ENCODE measurements at places on chromosomes 3 and 15.

DNA sequence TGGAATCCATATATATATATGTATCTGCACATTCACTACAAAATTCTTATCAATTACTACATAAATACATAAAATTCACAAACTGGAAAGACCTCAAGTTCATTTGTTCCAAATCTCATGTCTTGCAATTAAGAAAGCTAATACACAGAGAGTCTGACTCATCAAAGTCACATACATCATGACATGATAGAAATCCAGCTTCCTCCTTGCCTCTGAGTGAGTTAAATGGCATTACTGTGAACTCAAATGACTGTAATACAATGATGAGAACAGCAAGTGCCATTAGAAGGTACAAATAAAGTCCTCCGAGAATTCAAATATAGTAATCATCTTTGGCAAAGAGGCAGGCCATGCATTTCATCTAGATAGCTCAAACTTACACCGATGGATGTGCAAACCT lies 55.1 kb upstream of the AGTR1 start:
- no peak for DNase-seq

- DNase-seq = no peak
Observed at GRCh38 chr3:52792961-52793695, 1.5 kb upstream of the ITIH3 start.

- no peak for DNase-seq
Observed at GRCh38 chr3:31425401-31425800, 107.3 kb upstream of the STT3B start.

- DNase-seq = no peak
Observed at GRCh38 chr3:184096811-184097383, at the start of gene HTR3E. Gene HTR3E (plus strand): TSS chr3:184097064. CDS start chr3:184097530, 466 bp downstream.

DNA sequence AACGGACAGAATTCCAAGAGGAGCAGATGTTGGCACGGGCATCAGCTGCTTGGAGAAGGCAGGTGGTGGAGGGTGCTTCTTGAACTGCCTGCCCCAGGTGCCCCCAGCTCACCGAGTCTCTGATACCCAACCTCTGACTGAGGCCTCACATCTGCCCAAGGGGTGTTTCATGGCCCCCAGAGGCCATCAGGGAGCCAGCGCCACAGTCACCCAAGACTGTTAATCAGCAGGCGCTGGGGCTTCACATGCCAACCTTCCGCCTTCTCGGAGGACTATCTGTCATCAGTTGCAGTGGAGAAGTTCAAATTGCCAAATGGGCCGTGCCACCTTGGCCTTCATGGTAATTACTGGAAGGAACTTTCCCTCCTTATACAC lies 61.9 kb upstream of the SLC6A1 start:
- no peak for DNase-seq

- no peak for DNase-seq
Observed at GRCh38 chr3:139546772-139547171, 7.2 kb upstream of the RBP1 start.

- no peak for DNase-seq
Observed at GRCh38 chr15:68667800-68668625, 89.2 kb downstream of the CORO2B start.

GRCh38 chr15:89848970-89849292 lies 34.3 kb upstream of the ANPEP start:
- DNase-seq = no peak

- no peak for DNase-seq
Observed at GRCh38 chr3:190323246-190323626, 990 bp upstream of the CLDN1 start.

DNA sequence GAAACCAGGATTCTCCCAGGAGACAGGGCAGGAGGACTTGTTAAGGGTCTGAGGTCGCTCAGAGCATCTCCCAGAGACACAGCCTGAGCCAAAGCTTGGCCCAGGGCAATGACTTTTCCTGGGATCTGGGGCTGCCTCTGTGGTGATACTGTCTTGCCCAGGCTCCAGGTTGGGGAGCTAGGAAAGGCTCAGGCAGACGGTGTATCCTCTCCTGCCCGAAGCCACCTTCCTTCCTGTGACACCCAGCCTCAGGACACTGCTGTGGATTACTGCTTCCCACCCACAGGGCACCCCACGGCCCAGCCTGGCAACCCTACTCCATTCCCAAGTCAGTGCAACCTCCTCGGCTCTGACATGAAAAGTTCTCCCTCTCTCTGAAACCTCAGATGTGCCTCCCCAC lies 31.9 kb downstream of the SCN5A start:
- no peak for DNase-seq

DNA sequence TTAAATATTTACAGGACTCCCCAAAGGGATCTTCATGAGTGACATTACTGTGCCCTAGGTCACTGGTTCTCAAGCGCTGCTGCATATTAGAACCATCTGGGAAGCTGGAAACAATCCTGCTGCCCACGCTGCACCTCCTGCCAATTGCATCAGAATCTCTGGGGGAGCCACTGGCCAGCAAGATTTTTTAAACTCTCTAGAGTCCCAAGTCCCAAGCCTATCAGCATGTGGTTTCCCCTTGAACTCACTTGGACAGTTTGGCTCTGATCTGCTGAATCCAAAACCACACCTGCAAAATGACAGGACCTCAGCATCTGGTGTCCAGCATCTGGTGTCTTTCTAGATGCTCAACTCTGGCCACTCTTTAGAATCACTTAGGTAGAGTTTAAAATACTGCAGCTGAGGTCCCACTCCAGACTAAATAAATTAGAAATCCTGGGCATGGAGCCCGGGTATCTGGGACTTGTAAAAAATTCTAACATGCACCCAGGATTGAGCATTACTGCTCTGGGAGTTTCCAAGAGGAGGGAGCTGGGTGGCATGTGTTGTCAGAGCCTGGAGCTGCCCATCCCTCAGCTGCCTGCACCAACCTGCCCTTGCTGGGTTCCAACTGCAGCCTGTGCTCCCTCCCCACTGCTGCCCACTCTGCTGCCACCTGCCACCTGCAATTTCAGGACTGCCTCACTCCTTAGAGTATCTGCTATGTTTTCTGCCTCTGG lies 311.3 kb downstream of the SLC9A9 start:
- no peak for DNase-seq

DNA sequence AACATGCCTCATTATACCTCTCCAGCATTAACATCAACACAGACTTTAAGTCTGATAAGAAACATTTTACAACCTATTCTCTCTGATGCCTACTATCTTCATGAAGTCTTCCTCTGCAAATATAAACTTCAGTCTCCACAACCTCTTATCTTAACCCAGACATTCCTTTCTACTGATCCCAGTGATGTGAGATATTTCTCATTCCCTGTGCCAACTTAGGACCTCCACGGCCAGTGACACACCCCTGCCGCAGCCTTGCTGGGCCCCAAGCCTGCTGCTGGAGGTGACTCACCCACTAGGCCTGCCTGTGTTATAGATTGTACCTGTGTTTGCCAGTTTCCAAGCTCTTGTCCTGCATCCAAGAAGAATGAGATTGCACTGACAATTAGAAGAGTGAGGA lies 734.5 kb upstream of the CADM2 start:
- peak; percentile 2 for DNase-seq

GRCh38 chr15:88637841-88638625 lies 783 bp upstream of the ISG20 start:
- DNase-seq = no peak

- DNase-seq = no peak
Observed at GRCh38 chr3:190562866-190563510, 49.1 kb downstream of the IL1RAP start.

GRCh38 chr3:27208961-27209616 lies 160.1 kb downstream of the NEK10 start:
- no peak for DNase-seq

- DNase-seq = no peak
Observed at GRCh38 chr3:126300001-126300760, 57.0 kb downstream of the KLF15 start.

DNA sequence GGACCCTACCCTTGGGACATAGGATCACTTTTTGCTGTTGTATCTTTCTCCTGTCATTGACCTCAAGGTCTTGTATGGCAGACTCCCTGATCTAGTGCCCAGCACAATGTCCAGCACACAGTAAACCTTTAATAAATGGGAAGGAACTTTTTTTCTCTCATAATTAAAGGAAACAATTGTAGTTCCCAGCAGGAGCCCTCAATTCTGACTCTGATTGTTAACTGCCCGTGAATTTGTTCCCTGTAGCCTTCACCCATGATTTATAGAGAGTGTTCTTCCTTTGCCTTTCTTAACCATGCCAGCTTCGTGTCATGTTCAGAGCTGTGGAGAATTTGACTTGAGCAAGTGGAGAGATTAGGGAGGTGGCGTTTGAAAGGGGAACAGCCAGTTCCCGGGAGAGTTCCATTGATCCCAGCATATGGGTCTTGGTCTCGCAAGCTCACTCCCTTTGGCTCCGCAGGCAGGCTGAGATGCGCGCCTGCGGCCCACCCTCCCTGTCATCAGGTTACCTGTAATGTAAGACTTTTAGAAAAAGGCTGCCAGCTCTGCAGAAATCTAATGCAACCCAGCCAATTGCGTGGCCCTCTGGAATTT lies 182.6 kb downstream of the TP63 start:
- no peak for DNase-seq

GRCh38 chr15:79314811-79315210 lies 3.9 kb downstream of the TMED3 start:
- no peak for DNase-seq

DNA sequence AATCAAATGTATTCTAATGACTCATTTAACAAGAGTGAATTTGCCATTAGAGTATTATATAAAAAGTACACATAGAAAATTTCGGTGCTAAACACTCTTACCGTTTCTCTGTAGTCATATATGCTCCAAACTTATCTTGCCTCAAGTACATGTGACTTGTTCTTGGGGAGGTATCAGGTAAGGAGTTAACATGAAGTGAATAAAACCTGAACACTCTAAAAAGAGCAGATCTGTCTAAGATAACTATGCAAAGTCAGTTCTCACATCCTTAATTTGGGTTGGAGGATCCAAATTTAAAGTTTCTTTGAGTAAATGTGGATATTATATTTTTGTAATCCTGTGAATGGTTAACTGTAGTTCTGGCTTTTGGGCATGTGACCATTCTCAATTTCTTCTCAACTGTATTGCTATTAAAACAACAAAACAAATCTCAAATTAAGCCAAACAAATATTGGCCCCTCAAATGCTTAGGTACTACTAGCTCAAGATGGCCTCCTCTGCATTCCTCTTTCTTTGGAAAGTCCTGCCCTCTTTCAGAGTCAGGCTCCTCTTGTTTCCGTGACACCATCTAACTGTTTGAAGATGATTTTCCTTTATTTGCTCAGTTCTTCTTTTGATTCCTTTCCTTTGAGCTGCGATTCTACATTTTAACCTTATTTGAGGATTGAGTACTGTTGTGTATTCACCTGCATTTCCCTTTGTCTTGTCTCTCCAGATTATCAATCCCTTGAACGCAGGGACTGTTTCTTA lies 4.2 kb downstream of the EDEM1 start:
- no peak for DNase-seq

GRCh38 chr15:37931321-37931720 lies 3.1 kb upstream of the TMCO5A start:
- no peak for DNase-seq

DNA sequence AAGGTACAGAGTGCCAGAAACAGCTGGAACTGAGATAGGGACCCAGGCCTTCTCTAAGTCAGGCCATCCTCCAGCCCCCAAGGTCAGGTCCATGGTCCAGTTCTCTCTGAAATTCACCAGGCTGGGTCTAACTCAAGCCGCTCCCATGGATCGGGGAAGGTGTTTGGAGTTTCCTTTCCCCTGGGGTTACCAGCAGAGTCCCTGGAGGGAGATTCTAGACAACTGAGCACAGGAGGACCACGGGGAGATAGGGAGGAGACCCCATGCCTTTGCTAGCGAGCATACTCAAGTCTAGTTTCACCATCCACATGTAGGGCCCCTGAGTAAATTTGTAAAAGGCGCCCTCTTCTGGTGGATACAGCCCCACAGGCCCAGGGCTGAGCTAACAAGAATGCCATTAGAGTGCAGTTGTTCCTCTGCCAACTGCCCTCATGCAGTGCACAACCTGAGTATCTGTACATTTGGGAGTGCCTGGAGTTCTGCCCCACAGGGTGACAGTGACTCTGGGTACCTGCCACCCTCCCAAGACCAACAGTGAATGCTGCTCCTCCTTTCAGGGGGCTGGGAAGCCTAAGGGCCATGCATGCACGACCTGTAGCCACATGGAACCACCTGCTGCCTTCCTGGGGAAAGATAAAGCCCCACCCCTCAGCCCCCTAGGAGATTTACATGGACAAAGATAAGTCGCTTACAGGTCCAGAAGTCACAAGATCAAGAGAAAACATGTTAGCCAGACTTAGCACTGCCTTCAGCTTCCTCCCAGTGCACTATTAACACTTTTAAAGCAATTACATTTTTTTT lies 89.0 kb downstream of the IQSEC1 start:
- no peak for DNase-seq

DNA sequence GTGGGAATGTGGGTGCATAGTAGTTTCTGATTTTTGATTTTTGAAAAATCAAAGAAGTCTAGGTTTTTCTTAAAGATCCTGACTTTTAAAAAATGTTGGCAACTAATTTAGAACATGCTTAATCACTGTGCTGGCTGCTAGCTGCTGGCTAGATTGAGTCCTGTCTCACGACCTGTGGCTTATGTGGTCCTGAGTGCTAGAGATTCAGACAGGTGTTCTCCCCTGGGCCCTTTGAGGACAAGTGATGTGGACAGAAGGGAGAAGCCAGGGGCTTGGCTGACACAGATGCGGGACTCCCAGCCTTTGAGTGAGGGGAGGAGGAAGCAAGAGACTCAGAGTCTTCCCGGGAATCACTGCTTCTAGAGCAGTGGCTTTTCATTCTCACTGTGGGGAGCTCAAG lies 47.5 kb downstream of the CORO2B start:
- no peak for DNase-seq

DNA sequence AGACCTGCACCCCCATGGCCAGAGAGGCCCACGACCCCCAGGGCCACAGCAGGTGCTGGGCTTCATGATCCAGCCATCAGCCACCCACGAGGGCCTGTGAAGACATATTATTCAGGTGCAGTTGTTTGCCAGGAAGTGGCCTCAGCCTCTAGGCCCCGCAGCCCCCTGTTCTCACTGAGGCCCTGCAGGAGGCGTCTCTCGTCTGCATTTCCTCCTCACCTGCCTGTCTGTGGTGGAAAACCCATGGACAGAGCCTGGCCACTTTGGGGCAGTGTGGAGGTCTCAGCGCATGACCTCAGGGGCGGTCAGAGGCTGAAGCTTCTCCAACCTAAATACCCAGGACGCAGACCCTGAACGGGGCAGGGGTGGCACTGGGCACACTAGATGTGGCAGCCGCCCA lies 18.6 kb downstream of the UROC1 start:
- no peak for DNase-seq

GRCh38 chr3:106588739-106589138 lies 719.9 kb upstream of the CBLB start:
- DNase-seq = no peak

GRCh38 chr15:101086394-101087171 lies 165.3 kb downstream of the CHSY1 start:
- no peak for DNase-seq

GRCh38 chr15:40992241-40992741 lies 39.0 kb downstream of the CHAC1 start:
- DNase-seq = no peak

DNA sequence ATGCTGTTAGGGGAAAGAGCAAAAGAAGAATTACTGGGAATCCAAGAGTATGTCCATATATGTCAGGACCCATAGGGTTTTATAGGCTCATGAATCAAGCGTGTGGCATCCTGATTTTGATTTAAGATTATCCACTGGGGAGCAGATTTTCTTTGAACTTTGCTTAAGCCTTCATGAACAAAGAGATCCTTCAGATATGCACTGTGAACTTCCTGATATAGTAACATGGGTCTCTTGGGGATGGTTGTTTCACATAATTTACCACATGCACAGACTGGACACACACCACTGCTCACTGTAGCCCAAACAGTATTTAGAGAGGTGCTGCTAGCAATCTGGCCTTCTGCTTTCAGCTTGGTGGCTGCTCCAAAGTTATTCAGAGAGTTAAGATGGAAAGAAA lies 200.9 kb upstream of the ZPLD1 start:
- DNase-seq = no peak

- no peak for DNase-seq
Observed at GRCh38 chr3:183529185-183529584, 26.3 kb downstream of the KLHL6 start.

Data from non-pigmented ciliary epithelial cell (primary cell).